CD4-positive, alpha-beta T cell treated with Interleukin-10 for 1 hour (primary cell): ENCODE measurements at places on chromosomes 7 and 10.
A peak's percentile ranks its signal among the peaks of the same experiment; 100 is the strongest.

- DNase-seq: peak; percentile 59
Observed at GRCh38 chr7:1531263-1531978, 919 bp downstream of the MAFK start.

DNA sequence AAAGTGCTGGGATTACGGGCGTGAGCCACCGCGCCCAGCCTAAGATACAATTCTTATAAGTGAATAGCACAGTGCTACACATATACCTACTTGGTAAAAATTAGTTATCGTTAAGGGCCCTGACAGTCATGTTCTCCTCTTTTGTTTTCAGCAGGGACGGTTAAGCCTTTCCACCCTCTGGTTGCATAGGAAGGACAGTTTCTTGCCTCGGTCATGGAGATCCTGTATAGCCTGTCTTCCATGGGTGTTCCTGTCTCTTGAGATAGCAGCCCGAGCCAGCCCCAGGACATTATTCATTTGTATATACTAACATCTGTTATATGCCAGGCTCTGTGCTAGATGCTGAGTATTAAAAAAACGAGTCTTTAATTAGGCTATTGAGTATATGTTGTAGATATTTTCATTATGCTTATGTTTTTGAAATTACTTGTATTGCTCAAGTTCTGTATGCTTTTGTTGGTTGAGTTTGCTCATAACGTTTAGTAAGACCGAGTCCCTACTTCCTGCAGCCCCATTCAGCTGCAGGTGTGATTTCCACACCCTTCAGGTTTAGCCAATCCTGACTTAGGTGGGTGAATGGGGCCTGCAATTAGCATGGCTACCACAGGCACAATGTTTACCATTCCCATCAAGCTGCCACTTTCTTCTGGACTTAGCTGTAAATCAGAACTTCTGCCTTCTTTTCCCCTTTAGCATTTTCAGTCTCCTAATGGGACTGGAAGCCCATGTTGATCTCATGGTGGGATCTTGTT is 24.8 kb downstream of the CCSER2 start:
- DNase-seq: no peak

DNA sequence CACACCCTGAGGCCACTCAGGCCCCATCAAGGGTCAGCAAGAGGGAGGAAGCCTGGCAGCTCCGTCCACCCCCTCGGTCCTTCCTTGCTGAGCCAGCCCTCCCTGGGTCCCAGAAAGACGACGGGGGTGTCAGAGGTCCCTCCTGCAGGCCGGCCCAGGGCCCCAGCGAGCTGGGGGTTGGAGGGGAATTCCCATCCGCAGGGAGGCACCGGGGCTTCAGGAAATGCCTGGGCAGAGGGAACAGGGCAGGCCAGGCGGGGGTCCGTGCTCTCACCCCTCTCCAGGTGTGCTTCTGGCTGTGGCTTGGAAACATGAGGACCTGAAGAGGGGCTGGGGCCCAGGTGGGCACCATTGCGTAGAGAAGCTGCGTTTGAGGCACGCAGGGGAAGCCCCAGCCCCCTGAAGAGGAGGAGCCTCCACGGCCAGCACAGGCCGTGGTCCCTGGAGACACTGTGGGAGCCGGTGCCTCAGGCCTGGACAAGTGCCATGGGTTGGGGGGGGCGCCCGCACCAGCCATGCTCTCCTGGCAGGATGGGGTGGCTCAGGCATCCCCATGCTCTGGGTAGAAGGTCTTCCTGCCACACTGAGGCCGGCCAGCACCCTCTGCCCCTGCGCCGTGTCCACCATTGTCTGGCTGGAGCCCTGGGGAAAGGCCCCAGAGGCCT is 66.7 kb downstream of the PDGFA start:
- DNase-seq: no peak

GRCh38 chr10:74419491-74419951 is 268.5 kb downstream of the ADK start:
- DNase-seq: no peak

- DNase-seq: no peak
Observed at GRCh38 chr7:100566018-100566531, 7.6 kb downstream of the SAP25 start.

DNA sequence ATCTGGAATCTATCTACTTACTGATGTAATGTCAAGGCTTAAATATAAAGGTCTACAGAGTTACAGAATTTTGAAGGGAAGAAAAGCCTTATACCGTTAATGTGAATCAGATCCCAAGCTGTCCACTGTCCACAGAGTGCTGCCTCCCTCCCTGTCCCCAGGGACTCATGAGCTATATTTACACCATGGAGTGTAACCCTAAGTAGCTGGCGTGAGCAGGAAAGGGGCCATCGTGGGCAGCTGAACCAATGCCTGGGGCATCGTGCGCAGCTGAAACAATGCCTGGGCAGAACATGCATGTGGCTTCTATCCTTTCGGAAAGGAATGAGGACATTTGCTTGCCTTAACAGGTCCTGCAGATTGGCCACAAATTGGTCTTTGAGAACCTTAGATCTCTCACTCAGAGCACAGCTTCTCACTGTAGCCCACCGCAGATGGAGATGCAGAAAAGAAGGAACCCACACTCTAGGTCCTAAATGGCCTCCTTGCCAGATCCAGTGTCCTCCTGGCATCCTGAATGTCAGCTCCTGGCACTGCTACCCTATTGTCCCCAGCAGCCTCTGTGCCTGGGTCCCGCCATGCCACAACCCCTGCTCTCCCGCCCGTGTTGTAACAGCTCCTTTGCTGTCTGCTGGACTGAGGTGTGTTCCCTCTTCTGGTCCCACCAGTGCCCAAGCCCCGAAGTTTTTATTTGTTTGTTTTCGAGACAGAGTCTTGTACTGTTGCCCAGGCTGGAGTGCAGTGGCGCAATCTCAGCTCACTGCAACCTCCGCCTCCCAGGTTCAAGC is 30.3 kb downstream of the CCDC3 start:
- DNase-seq: no peak

GRCh38 chr10:67978749-67979148 is 94.3 kb downstream of the SIRT1 start:
- DNase-seq: no peak

DNA sequence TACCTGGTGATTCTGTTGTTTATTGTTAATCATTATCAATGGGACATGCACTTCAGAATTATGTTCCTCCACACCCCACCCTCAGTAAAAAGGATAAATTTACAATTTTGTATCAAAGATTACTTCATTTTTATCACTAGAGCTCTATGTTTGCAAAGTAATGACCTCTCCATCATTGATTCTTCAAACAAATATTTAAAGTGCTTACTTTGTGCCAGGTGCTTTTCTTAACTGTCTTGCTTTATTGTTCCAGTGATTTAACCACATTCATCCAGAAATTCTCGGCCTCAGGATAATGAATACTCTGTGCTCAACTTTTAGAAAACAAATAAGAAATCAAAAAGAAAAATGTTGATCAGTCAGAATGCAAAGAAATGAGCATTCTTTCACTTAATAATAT is 144.9 kb upstream of the FOXP2 start:
- no peak for DNase-seq

- no peak for DNase-seq
Observed at GRCh38 chr10:73338801-73339368, 19.8 kb downstream of the CFAP70 start.

- peak; percentile 47 for DNase-seq
Observed at GRCh38 chr10:73908853-73909539, 1.9 kb upstream of the PLAU start.
